ENCODE measurements at places on chromosomes 7 and 10.

- DNase-seq, result no peak
Observed at GRCh38 chr10:287814-288213, 152.6 kb downstream of the ZMYND11 start.

GRCh38 chr10:79136236-79137005 is 67.7 kb downstream of the ZMIZ1 start:
- DNase-seq, result no peak

DNA sequence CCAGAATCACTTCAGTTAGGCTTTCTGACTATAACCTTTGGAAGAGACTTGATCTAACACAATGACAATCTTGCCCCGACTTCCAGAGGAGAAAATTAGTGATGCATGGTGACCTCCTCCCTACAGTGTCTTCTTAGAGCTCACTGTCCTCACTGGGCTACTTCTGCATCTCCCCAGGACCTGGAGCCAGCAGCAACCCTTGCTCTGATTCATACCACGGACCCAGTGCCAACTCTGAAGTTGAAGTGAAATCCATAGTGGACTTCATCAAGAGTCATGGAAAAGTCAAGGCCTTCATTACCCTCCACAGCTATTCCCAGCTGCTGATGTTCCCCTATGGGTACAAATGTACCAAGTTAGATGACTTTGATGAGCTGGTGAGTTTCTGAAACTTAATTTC is 12.6 kb downstream of the CPA2 start:
- no peak for DNase-seq

GRCh38 chr10:83153714-83154113 is 985.6 kb upstream of the GHITM start:
- no peak for DNase-seq

DNA sequence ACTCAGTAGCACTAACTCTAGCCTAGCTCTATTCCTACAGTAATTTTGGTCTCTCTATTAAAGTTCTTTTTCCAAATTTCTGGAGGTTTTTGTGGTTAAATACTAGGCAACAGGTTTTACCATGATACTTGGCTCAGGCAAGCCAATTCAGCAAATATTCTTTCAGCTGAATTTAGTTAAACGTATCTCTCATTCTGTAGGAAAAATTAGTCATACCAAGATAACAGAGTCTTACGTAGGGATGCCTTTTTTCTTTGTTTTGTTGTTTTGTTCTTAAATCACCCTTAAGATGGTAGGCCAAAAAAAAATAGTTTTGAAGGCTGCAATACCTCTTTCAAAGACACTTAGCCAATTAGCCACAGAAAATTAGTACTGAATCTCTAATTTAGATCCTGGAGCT is 180.5 kb downstream of the MAGI2 start:
- DNase-seq, result no peak
